ENCODE measurements at places on chromosomes 2 and 18.

DNA sequence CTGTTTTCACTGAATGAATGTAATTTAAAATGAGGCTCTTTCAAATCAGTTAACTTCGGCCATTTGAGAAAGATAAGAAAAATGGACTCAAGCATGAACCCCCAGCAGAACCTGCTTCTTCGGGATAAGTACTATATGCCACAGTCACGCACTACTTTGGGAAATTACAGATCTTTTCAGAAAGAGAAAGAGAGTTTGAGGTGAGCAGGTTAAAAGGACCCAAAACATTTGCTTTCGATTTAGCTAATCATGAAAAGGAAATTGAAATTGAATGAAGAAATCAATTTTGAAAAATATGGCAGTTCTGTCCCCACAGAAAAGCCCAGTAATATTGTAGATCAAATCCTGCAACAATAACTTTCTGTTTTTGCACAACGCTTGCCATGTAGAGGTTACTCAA is 156.9 kb downstream of the GRB14 start:
- DNase-seq, result no peak

DNA sequence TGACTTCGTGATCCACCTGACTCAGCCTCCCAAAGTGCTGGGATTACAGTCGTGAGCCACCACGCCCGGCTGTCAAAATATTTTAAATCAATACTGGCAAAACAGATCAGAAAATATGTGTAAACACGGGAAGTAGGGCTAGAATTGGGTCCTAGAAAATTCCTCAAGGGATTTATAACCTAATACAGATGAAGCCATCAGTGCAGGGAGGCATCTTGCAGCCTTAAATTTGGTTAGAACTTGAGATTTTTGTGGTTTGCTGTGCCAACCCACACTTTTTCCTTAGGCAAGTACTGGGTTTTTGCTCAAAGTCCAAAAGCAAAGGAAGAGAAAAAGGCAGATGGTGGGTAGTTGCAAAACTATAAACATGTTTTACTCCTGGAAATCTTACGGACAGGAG is 33.7 kb upstream of the NFE2L2 start:
- DNase-seq, result no peak

- DNase-seq, result no peak
Measured at GRCh38 chr2:69166812-69167468, 154.0 kb downstream of the ANTXR1 start.

DNA sequence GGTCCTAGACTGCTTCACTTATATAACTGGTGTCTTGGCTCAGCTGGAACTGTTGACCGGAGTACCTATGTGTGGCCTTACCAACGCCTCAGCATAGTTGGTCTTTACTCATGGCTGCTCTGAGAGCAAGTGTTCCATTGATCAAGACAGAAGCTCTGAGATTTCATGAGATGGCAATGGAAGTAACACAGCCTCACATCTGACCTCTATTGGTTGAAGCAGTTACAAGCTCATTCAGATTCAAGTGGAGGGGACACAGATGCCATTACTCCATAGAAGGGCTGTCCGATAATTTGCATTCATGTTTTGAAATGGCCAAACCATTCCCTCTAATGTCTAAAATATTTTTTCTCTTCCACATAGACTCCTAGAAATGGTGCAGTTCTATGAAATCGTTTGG is 46.4 kb upstream of the STK39 start:
- DNase-seq, result no peak

DNA sequence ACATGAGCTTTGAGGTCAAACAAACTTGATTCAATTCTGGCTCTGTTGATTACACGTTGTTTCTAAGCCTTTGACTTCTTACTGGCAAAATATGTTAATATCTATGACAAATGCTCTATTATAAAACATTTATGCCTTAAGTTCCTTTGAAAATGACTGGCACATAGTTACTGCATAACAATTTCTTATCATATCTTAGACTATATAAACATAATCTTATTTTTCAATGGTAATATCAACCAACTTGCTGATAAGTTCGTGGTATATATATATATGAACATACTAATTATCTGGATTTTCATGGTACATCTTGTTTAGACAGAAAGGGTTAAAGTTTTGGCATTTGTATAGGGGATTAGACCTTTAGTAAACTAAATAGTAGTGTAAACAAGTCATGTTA is 645.6 kb upstream of the ZNF804A start:
- no peak for DNase-seq

DNA sequence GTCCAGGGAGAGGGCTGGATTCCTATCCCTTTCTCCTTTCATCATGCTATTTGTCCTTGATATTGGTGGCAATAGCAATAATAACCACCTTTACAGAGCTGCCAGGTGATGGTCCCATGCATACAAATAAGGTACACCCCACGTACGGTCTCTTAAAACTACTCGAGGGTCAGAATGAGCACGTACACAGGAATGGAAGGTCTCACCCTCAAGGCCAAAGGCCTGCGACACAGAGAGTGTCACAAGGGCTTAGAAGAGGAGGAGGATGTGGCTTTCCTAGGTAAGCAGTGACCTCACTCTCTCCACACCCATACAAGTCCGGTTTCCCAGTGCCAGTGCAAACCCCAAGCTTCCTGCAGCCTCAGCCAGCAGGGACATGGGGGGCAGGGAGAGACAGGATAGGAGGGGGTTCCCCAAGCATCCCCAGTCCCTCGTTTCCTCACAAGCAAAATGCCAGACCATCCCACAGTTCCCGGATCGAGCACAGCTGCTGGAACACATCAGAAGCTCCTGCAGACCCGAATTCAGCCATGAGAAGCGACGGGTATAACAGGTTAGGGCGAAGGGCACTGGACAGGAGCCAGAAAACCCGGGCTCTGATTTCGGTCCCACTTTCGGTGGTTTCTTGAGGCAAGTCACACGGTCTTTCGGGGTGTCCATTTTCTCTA is 49.2 kb downstream of the PLB1 start:
- DNase-seq, result no peak

DNA sequence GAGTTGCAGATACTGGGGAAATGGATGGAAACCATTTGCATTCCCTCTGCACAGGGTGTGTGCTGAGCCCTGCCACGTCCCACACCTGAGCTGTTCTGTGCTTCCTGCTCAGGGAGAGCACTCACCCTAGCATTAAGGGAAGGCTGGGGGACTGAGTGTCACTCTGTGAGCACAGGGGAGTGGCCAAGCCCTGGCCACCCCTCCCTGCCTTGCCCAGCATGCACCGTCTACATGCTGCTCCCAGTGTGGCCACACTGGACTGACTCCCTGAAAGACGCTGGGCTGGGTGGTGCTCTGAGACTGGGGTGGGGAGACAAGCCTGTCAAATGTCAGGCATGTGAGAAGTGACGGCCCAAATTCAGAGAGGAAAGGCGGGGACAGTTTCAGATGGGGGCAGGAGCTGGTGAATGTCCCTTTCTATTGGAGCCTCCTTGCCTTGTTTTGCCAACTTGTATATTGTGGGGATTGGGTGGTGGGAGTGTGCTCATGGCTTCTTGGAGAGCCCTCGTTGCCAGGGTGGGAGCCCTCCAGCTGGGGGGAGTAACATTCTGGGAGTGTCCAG is 298.4 kb upstream of the HS6ST1 start:
- DNase-seq, result no peak

- no peak for DNase-seq
Measured at GRCh38 chr18:23966909-23967308, 47.6 kb upstream of the TTC39C start.

All from stimulated activated CD8-positive, alpha-beta memory T cell treated with anti-CD3 and anti-CD28 coated beads, Interleukin-4, amount 100 ng/mL, for 4 hours (primary cell).